ENCODE measurements at places on chromosomes 1 and 21.

DNA sequence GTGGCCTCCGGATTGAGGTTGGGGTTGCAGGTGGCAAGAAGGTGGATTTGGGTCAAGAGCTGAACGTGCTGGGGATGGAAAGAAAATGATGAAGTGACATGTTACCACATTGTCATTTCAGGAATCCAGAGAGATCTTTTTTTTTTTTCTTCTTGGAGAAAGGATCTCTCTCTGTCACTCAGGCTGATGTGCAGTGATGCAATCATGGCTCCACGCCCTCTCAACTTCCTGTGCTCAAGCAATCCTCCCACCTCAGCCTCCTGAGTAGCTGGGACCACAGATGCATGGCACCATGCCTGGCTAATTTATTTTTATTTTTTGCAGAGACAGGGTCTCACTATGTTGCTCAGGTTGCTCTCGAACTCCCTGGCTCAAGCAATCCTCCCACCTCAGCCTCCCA is 80.6 kb downstream of the GON4L start:
- no peak for DNase-seq

DNA sequence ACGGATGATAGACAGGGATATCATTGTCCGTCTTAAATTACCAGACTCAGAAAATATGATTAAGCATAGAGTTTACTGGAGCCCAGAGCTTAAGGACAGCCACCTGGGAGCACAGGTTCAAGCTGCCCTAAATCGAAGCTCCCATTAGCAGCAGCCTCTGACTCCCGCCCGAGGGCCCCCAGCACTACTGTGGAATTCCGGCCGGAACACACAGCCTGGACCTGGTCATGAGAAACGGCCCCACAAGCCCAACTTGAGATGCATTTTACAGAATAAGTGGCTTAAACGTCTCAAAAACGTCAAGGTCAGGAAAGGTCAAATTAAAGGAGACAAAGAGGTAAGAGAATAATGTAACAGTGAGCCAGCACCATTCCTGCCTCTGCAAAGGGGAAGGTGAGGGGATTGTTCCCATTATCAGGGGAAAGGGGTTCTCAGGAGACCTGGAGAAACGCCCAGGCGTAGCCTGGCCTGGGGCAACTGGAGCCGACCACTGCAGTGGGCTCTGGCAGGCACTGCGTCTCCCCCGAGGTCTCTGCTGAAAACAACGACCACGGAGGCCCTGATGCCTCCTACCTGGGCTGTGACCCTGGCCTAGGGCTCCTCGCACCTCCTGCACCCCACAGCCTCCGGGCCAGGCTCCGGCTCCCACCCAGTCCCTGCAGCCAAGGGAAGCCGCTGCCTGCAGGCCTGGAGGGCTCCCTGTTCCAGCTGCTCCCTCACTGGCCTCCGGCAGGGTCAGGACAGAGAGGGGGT is 11.5 kb upstream of the COL6A1 start:
- no peak for DNase-seq

DNA sequence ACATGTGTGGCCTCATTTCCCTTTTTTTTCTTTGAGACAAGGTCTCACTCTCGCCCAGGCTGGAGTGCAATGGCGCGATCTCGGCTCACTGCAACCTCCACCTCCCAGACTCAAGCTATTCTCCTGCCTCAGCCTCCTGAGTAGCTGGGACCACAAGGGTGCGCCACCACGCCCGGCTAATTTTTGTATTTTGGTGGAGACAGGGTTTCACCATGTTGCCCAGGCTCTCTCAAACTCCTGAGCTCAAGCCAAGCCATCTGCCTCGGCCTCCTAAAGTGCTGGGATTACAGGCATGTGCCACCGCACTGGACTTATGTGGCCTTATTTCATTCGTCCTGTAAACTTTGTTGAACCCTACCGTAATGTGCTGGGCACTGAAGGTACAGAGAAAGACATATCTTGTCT is 569 bp upstream of the WARS2 start:
- DNase-seq = no peak

DNA sequence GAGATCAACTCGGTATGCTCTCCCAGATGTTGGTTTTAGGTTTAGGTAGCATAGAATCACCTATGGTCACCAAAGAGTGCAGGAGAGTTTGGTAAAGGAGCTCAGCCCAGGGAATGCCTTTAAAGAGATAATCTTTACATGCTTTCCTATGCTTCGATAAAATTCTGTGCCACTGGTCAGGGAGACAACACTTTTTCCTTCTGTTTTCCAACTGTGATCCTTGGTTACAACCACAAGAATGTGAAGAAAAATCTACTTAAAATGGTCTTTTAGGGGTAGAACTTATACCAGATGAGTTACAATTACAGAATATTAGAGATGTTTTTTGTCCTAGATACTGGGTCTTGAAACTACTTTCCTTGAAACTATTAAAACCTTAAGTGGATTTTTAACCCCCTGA is 895.6 kb downstream of the TTLL7 start:
- DNase-seq = no peak

- no peak for DNase-seq
Measured at GRCh38 chr1:15923241-15923640, 52.7 kb downstream of the ZBTB17 start.

GRCh38 chr1:179091691-179092165 is 9.9 kb downstream of the TOR3A start:
- no peak for DNase-seq

DNA sequence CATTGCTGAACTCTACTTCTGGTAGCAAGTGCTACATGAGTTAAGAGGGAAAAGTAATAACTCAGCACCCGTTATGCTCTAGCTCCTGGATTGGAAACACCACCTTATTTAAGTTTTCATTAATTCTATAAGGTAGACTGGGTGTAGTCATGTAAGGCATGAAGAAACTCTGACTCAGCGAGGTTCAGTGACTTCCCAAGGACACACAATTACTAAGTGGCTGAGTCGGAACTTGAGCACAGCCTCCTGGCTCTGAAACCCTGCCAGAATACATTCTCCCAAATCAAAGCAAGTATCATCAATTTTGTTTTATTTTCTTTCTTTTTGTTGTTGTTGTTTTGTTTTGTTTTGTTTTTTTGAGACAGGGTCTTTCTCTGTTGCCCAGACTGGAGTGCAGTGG is 29.1 kb upstream of the SCCPDH start:
- no peak for DNase-seq

GRCh38 chr1:42469727-42470126 is 6.6 kb downstream of the CCDC30 start:
- no peak for DNase-seq

DNA sequence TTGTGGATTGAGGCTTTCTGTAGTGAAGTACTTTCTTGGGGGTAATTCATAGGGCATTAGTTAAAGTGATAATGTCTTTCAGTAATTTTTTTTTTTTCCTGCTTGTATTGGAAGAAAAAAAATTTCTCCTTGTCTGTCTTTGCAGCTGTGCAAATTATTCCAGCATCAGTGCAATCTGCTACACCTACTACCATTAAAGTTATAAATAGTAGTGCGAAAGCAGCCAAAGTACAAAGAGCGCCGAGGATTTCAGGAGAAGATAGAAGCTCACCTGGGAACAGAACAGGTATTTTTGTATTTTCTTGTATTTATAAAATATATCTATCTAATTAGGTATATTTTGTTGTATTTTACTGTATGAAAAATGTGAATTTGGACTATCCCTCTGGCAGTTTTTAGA is 29.3 kb downstream of the GABPA start:
- no peak for DNase-seq
